ENCODE measurements at places on chromosomes 7 and 10. TPM values are rescaled to one million over a fixed set of nuclear protein-coding genes. Genes with fewer than 3 reads are reported as not detected.

RGR gene
- total RNA-seq, result not detected

AKR1C2 gene
- 4,029 TPM for total RNA-seq

OR2A5 gene
- total RNA-seq, result not detected

NEUROD6 gene
- not detected for total RNA-seq

TAF6 gene
- total RNA-seq, result 67.9 TPM

ABCC2 gene
- 149 TPM for total RNA-seq

MACROH2A2 gene
- total RNA-seq, result 27.7 TPM

INHBA gene
- 1.0 TPM for total RNA-seq

PGAM2 gene
- not detected for total RNA-seq

TRPV5 gene
- total RNA-seq, result not detected

CYP3A4 gene
- total RNA-seq, result not detected

PRPS1L1 gene
- total RNA-seq, result not detected

GNG11 gene
- total RNA-seq, result 39.8 TPM

ADK gene
- 32.0 TPM for total RNA-seq

PIK3CG gene
- not detected for total RNA-seq

LBX1 gene
- total RNA-seq, result not detected

CDK14 gene
- total RNA-seq, result 0.56 TPM

CPA2 gene
- total RNA-seq, result not detected

OR2A1 gene
- not detected for total RNA-seq

FAM221A gene
- total RNA-seq, result 0.60 TPM

UPK3BL1 gene
- total RNA-seq, result 10.2 TPM

HTR5A gene
- not detected for total RNA-seq

WDR37 gene
- 8.1 TPM for total RNA-seq

TMEM254 gene
- total RNA-seq, result 19.6 TPM

SUGCT gene
- total RNA-seq, result 1.0 TPM

RPS24 gene
- 2,808 TPM for total RNA-seq

TUBB8 gene
- not detected for total RNA-seq

WDR86 gene
- not detected for total RNA-seq

ZPBP gene
- total RNA-seq, result not detected
